ENCODE measurements at places on chromosomes 16 and 17. TPM values are rescaled to one million over a fixed set of nuclear protein-coding genes. Genes with fewer than 3 reads are reported as not detected.
A peak's percentile ranks its signal among the peaks of the same experiment; 100 is the strongest.

DNA sequence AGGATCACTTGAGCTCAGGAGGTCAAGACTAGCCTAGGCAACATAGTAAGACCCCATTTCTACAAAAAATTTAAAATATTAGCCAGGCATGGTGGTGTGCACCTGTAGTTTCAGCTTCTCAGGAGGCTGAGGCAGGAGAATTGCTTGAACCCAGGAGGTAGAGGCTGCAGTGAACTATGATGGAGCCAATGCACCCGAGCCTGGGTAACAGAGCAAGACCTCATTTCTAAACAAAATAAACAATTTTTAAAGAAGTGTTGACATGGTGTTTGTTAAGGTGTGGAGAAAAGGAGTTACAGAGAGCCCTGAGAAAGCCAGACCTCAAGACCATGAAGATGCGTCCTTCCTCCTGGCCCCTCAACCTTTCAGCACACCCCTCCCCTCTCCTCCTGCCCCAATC, 37.6 kb upstream of the C1QL1 start:
- DNase-seq = no peak

RASD1 gene
- 254 TPM for total RNA-seq

DNA sequence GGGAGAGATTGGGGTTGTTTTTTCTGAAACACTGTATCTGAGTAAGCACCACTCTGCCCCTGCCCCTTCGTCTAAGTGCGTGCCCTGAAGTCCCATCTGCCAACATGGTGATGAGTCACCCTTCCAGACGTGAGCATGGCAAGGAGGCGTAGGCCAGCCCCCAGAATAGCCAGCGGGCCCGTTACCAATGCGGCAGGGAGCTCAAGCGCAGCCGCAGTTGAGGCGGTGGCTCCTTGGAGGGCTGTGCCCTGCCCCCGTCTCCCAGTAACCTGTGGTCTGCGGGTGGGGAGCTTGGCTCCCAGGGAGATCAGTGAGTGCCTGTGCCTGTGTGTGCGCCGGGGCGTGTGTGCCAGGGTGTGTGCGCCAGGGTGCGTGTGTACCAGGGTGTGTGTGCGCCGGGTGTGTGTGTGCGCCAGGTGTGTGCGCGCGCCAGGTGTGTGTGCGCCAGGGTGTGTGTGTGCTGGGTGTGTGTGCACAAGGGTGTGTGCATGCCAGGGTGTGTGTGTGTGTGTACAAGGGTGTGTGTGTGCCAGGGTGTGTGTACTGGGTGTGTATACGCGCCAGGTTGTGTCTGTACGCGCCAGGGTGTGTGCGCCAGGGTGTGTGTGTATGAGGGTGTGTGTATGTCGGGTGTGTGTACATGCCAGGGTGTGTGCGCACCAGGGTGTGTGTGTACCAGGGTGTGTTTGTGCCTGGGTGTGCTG, 98.6 kb upstream of the CHMP6 start:
- no peak for DNase-seq

NPIPB6 gene
- 4.7 TPM for total RNA-seq

- no peak for DNase-seq
Observed at GRCh38 chr17:2749058-2749783, at the start of gene CCDC92B. CCDC92B (minus strand) TSS chr17:2749652; CDS start chr17:2735145, 14,507 bp downstream.

DNA sequence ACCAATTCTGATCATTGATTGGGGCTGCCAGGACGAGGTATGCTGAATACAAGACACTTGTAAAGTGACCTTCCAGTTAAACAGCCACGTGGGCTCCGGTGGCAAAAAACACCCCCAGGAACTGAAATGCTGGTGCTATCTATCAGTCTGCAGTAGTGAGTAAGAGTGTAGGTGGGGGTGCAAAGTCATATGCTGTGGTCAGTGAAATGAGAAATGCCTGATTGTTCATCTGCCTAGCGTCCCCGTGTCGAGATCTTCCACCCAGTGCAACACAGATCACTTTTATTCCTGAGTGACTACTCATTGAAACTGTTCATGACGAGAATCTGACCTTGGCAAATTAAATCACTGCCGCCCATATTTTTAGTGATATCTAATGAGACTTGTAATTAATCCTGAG, 806.5 kb upstream of the GOT2 start:
- DNase-seq = no peak

SLFN11 gene
- 54.7 TPM for total RNA-seq

ZFHX3 gene
- 28.8 TPM for total RNA-seq

DNA sequence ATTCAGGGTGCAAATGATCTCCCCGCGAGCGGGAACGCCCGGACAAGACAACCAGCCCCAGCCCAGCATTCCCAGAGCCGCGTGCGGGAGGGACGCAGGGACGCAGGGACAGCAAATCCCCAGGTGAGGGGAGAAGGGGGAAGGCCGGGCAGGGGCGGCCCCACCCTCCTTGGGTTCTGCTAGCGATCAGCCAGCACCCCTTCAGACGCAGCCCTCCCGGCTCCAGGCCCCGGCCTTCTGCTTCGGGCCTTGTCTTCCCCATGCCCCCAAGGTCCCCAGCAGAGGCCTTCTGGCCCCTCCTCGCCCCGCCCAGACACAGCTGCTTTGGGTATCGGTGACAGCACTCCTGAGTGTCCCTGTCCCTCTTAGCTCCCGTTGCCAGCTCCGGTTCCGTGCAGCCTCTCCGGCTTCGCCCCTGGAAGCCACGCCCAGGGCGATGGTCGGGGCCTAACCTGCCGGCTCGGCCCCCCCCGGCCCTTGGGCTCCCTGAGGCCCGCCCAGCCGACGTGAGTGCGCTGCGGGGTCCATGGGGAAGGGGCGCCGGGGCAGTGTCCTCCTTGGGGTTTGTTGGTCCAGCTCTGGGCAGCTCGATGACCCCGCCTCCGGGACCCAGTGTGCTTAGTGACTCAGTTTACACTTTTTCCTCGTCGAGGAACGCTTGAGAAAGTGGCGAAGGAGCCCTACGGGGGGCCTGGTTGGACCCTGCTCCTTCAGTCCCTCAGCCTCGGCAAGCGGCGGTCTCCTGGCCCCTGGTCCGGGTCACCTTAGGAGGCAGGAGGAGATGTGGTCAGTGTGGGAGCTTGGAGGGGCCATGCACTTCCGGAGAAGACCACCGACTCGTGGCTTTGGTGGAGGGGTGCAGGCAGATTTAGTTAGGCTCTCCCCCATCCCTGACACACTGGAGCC, 50.5 kb upstream of the AMZ2 start:
- DNase-seq = peak; percentile 85

DNA sequence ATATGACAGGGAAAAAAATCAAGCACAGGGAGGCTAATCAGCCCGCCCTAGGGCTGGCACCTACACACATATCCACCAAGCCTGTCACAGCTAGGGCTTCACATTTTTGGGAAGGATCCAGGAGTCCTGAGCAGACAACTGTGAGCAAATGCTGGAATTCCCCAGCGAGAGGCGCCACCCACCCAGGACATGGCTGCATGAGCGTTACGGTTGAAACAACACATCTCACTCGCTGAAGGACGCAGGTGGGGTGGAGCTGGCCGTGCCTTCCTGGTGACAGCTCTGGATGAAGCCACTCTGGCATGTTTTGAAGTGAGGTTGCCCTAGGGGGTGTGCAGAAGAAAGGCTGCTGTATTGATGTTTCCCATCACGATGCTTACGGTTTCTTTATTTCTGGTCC, 315.1 kb upstream of the EEF2KMT start:
- DNase-seq = no peak

DNA sequence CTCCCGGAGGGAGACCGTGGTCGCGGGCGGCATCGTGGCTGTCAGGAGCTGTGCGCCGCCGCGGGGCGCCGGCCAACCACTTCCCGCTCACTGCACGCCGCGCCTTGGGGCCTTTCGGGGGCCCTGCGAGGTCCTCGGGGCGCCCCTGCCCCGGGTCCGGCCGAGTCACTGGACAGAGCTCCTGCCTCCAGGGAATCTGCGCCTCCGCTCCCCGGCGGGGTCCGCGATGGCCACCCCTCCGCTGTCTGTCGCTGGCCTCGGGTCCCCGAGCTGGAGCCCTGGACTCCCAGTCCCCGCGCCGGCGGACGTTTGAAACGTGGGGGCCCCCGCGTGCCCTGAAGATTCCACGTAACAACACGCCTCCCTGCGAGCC, at the start of gene QRICH2:
QRICH2 (minus strand) TSS at position 311 of the 373 bp plus-strand sequence; CDS start at position 33, 278 bp downstream.
- no peak for DNase-seq

- no peak for DNase-seq
Observed at GRCh38 chr17:825216-825615, 43.1 kb downstream of the MRM3 start.

DNA sequence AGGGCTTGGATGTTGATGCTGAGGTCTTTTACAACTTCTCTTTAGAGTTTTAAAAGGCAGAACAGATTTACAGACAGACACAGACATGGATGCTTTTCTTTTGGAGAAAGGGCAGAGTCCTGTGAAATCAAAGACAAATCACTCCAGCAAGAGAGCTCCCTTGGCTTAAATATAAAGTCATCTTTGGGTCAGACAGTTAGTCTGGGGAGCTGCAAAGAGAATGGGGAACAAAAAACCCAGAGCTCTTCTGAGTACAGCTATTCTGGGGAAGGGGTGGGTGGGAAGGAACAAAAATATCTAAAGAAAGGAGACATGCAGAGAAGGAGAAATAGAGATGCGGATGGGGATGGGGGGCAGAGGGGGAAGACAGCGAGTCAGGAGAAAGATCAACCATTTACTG, 266.6 kb downstream of the XYLT1 start:
- no peak for DNase-seq

DNA sequence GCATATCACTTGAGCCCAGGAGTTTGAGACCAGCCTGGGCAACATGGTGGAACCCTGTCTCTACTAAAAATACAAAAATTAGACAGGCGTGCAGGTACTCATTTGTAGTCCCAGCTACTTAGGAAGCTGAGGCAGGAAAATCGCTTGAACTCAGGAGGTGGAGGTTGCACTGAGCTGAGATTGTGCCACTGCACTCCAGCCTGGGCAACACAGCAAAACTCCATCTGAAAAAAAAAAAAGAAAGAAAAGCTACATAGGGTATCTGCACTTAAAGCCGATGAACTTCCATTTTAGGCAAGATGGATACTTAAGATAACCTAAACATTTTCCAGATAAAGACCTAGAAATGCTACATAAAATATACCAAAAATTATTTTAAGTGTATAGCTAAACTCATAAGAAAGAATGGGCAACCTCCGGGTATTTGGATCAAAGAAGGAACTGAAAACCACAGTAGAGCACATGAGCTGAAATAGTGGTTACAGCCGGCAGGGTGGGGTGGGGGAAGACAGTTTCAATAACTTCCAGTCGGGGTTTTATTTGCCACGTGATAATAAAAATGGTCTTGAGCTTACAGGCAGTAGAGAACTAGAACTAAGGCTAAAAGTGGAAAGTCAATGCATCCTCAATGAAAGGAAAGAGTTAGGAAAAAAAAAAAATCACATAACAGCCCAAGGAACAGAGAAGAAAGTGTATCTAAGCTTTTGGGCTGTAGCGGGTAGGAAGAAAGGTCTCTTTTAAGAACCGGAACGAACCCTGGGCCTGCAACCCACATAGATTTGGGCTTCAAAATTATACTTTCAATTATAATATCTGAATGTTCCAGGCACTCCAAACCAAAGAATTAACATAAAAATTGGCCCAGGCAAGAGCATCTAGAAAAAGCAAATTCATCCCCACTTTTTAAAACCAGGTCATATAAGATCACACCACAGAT, 53.1 kb downstream of the CFDP1 start:
- DNase-seq = no peak

Measured in mesenteric fat pad (tissue), 1 donor.